ENCODE measurements at places on chromosomes 7 and 10.

DNA sequence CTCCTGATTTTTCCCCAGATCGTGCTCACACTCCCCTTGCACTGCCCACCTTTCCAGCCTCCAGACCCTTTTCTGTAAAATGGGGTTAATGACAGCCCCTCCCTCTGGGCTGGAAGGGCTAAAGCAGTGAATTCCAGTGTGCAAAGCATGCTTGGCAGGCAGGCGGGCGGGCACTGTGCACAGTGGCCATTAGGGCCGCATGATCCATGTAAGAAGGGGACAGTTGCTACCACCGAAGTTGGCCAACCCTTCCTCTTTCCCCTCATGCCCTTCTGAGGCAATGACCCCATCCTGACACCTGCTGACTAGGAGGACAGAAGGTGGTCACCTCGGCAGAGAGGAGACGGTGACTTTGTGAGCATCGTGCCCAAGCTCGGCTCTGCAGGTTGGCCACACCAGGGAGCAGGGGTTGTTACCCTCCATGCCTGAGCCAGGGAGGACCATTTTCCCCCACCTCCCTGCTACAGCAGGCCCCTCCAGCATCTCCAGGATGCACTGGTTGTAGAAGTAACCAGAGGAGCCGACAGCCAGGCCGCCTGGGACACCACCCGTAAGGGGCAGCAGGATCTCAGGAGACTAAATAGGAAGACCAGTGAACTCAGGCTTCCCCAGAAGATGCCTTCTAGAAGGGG is 166.4 kb downstream of the SLIT1 start:
- ATAC-seq, result no peak

DNA sequence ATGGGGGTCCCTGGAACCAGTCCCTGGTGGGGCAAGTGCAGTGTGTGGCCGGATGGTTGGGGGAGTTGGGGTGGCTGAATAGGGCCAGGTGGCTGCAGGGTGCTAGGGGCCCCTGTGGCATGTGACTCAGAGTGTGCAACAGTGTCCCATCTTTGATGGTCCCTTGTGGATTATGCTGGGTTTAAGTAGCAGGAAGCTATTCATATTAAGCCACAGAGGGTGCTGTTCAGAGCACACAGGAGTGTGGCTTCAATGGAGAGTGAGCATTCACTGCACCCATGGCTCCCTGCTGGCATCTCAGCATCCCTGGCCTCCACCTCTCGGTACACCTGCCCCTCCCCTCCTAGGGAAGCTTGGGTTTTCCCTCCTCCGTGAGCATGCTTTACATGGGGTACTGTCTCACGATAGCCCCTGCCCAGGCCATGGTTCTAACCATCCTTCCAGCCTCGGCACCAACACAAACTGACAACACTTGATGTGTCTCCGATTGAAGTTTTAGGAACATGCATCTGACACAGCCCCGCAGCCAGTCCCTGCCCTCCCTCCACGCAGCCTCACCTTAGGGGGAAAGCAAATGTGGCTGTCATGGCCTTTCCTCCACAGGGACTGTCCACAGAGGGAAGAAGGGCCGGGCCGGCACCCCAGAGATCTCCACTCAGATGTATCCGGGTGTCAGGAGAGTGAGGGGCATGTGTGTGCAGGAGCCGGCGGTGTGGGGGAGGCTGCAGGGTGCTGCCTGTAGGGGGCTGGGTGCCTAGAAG is 30.4 kb upstream of the PPIF start:
- peak; percentile 30 for ATAC-seq

DNA sequence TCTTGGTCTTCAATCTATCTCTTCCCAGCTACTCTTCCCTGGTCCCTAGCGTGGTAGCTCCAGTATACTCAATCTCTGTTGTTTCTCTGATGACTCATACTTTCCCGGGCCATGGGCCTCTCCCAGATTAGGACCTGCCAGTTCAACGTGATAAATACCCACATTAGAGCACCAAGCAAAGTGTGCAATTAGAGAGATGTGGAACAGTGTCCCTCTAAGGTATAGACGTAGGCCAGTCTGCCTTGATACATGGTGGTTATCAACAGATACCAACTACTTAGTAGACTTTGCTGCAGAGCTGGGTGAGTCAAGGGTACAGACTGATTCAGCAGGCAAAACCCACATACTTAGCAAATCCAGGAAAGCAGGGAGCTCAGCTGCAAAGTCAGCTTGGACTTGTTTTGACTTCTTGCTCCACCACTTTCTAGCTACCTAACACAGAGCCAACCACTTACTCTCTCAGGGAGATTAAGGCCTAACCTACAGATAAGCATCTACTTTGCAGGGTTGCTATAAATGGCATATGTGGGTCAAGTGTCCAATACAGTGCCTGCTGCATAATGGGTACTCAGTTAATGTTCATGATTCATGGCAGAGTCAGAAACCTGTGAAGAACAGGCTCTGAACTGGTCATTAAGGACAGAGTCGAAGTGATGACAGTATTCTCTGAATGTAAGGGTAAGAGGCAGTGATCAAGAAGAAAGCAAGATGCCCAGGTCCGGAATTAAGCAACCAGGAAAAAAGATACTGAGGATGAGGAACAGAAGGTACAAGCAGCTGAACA is 176.1 kb downstream of the CHN2 start:
- ATAC-seq, result peak; percentile 98

DNA sequence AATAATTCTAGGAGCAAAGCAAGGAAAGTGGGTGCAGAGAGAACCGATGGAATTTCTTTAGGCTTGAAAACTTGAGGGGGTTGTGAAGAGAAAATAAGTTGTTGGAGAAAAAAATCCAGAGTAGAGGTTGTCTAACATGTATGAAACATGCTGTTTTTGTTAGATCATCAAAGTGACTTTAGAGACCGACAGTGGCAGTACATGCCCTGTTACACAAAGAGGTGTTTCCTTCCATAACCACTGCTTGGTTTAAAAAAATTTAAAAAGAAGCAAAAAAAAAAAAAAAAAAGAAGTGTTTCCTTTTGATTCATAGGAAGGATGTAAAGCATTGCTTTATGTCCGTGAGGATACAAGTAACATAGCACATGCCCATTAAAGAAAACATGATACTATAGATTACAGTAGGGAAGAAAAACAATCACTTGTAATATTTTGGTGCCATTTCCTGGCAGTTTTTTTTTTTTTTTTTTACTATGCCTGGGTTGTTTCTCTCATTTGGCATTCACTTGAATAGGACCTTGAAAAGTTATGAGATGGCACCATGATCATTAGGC is 6.1 kb downstream of the ENTPD1 start:
- no peak for ATAC-seq

DNA sequence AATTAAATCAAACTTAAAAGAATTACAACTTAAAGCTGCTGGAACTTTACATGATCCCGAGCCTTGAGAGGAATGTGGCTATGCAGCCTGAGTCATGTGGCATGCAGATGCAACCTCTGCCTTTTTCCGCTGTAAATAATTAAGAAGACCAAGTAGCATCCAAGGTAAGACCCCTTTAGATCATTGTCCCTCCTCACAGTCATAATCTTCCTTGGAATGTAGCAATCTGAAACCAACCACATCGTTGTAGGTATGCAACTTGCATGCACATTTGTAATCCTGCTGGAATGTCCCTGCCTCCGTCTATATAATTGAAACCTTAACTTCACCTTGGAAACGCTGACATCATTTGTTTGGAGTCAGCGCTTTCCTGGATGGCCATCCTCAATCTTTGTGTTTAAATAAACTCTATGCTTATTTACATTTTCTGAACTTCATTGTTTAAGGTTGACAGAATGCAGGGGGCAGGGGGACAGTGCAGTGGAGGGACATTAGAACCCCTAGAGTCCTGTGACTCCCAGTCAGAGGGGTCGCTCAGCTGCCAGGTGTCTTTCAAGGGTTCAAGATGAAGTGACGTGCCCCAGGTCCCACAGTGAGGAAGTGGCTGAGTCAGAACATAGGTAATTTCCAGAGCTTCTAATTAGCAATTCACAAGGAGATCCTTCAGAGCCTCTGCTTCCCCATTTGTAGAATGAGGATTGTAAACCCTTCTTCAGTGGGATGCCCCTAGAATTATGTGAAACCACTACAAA is 110.7 kb downstream of the RALA start:
- ATAC-seq, result no peak

- no peak for ATAC-seq
Observed at GRCh38 chr7:110061387-110061786, 1029.5 kb upstream of the LRRN3 start.

DNA sequence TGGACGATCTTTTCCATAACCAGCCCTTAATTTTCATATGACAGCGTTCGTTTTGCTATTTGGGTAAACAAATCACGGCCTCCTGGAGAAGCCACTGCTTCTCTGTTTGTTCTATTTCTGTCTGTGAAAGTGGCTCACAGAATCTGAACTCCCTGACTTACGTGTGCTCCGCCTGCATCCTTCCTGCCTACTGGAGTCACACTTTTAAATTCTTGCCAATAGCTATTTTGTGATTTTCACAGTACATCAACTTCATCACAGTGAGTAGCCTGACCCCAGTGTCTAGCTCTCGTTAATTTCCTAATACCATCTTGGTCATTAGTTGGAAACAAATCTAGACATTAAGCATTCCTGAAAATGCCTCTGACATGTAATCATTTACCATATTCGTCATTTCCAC is 49.0 kb upstream of the NPS start:
- no peak for ATAC-seq

GRCh38 chr7:83870515-83870914 is 221.6 kb upstream of the SEMA3E start:
- ATAC-seq, result peak; percentile 35

DNA sequence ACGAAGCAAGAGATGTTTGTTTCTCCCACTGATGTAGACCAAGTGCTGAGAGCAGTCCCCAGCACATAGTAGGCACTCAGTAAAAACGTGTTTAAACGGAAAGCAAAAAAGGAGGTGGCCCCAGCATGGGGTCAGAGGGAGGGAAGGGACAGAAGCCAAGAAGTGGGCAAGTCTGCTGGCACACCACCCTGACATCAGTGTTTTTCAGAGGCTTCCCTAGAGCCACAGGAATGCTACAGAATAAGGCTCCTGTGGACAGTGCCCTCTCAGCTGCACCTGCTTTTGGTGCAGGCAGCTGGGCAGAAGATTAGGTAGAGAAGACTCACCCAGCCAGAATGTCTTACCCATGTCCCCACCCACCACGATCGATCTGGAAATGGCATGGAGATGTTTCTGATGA is 8.3 kb upstream of the ANKRD1 start:
- no peak for ATAC-seq

- no peak for ATAC-seq
Observed at GRCh38 chr10:92239151-92239599, 51.7 kb downstream of the CPEB3 start.

GRCh38 chr7:18574676-18575075 is 79.1 kb downstream of the HDAC9 start:
- no peak for ATAC-seq

DNA sequence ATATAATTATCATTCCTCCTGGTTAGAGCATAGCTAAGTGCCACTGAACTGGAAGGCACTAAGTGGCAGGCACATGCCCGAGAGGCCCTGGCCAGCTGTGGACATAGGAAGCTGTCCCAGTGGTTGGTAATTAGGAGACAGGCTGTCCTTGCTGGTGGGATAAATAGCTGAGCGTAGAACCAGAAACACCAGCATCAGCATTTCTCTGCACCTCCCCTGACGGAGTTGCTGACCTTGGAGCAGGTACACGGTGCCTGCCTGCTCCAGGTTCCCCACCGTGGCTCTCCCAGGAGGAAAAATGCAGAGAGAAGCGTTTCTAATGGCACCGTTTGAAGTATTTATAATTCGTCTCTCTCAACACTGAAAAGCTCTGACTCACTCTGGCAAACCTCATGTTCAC is 5.6 kb upstream of the ABLIM1 start:
- ATAC-seq, result peak; percentile 58

- peak; percentile 45 for ATAC-seq
Observed at GRCh38 chr10:21497177-21497807, 28.2 kb downstream of the SKIDA1 start.

GRCh38 chr7:6172224-6172909 is 100.1 kb downstream of the CYTH3 start:
- ATAC-seq, result no peak

DNA sequence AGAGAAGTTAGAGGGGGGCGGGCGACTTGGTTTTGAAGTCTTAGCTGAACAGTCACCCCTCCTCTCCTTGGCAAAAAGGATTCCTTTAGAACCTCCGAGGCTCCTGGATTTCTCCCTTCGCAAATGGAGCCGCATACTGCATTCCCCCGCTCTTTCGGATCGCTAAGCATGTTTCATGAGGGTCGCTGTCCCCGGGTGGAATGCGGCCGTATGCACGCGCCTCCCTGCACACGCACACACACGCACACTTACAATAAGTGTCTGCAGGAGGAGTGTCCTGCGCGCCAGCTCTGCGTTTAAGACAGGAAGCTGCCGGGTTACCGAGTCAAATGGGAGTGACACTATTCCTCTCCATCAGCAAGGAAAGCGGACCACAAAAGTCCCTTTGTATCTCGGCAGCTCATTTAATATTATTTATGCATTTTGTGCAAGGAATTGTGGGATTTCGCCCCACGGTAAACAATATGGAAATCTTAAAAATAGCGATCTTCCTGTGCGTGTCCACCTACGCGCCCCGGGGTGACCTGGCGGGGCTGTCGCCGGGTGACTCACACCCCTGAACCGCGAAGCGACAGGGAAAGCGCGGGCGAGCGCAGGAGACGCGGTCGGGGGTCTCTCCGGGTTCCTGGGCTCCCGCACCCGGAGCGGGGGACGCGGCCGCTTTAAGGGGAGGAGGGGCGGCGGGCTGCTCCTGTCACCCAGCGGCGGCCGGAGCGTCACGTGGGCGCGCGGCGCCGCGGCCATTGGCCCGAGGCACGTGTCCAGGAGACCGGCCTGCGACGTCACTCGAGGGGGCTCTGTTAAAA is 988 bp upstream of the EN2 start:
- ATAC-seq, result peak; percentile 91

DNA sequence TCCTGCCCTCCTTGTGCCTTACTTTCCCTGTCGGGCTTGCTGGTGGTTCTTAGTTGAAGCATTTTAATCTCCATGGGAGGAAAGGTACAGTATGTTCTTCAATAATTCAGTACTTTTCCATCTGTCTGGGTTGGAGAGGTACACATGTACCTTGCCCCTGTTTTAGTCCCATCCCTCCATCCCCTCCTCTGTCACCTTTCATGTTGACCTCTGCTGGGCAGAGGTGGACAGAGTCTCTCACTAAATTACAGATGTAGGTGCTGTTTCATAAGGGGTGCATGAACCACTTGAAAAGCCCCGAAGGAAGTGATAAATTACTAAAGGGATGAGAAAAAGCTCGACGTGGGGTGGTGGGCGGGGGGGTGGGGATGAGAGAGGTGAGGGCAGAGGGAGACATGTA is 5.4 kb downstream of the AGFG2 start:
- ATAC-seq, result no peak

DNA sequence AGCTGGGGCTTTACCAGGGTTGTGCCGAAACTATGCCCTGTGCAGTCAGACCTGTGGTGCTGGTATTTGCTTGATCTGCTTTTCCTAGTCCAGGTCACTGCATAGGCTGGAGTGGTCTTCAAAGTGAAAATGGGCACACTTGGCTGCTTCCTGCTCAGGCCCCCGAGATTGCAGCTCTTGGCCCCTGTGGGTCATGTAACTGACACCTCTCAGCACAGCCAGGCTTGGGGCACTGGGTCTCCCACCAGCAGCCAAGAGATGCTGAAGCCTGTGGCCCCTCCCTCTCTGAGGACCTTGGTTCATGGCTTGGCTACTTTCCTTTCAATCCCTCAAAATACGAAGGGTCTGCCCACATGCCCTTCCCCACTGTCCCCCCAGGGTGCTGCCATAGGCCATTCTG is 33.7 kb downstream of the PDIA4 start:
- no peak for ATAC-seq

- ATAC-seq, result no peak
Observed at GRCh38 chr10:3002304-3002703, 65.0 kb upstream of the PFKP start.
